Left colon (tissue), 2 donors: ENCODE measurements at places on chromosomes 1 and 21. TPM values are rescaled to one million over a fixed set of nuclear protein-coding genes. Genes with fewer than 3 reads are reported as not detected.

Gene TFF3
- 3,156 TPM for total RNA-seq

Gene HFM1
- 0.47 TPM for total RNA-seq

Gene GJA8
- total RNA-seq, result not detected

Gene ZNF593OS
- not detected for total RNA-seq

Gene PDZK1
- 22.6 TPM for total RNA-seq

Gene BRDT
- total RNA-seq, result not detected

Gene NTNG1
- 1.2 TPM for total RNA-seq

Gene CHIA
- total RNA-seq, result not detected

Gene SLAMF7
- total RNA-seq, result 12.9 TPM

Gene TCHH
- 0.06 TPM for total RNA-seq

Gene CA6
- not detected for total RNA-seq

- DNase-seq, result no peak
Measured at GRCh38 chr1:13492711-13493110, 21.1 kb downstream of the LRRC38 start.

GRCh38 chr1:50620680-50621329 lies 197.6 kb upstream of the DMRTA2 start:
- peak; percentile 31 for DNase-seq

- peak; percentile 74 for DNase-seq
Measured at GRCh38 chr1:39575191-39576015, 1.2 kb downstream of the PABPC4 start.

- no peak for DNase-seq
Measured at GRCh38 chr1:194495434-194495833, 1309.0 kb upstream of the B3GALT2 start.

DNA sequence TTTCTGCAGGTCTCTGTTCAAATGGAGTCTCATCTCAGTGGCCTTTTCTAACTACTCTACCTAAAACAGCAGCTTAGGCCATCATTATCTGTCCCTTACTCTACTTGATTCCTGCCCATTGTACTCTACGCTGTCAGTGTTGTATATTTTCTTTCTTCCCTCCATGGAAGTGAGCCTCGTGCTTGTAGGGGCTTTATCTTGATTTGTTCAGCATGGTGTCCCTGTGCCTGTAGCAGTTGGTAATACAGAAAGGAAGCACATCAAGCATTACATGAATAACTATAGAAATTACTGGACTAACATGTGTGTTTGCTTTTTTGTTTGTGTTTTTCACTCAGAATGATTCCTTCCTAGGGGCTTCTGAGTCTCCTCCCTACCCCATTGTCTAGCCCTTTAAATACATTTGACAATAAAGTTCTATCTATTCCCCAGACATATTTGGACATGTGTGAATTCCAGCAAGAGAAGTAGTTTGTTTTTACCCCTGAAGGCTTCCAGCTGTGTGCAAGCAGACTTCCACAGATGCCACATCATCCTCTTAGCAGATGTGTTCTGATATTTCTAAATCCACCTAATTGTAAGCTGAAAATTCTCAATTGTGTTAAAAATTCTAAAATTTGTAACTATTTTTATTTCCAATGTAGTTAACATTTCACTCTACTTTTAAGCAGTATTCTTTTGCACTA lies 40.3 kb downstream of the PRMT2 start:
- DNase-seq, result no peak

GRCh38 chr1:197768014-197768805 lies 7.1 kb downstream of the DENND1B start:
- no peak for DNase-seq

GRCh38 chr1:44029260-44029910 lies 1.9 kb downstream of the SLC6A9 start:
- DNase-seq, result peak; percentile 34

- no peak for DNase-seq
Measured at GRCh38 chr21:26130249-26130881, 40.2 kb downstream of the APP start.

- DNase-seq, result no peak
Measured at GRCh38 chr1:21674957-21675356, 5.8 kb upstream of the RAP1GAP start.

DNA sequence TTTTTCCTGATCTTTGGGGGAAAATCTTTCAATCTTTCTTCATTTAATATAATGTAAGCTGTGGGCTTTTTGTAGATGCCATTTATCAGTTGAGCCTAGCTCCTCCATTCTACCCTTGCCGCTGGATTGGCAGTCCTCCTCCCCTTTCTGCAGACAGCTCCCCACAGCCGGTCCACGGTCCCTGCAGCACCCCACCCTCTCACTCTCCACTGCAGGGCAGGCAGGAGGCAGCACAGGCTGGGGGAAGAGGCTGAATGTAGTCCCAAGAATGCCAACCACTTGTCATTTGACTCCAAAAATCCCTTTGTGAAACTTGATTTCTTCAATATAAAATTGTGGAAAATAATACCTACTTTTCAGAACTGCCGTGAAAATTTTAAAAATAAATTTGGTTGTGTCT lies 96.7 kb downstream of the SYT2 start:
- no peak for DNase-seq

GRCh38 chr1:30232288-30232899 lies 491.0 kb downstream of the MATN1 start:
- DNase-seq, result peak; percentile 7

DNA sequence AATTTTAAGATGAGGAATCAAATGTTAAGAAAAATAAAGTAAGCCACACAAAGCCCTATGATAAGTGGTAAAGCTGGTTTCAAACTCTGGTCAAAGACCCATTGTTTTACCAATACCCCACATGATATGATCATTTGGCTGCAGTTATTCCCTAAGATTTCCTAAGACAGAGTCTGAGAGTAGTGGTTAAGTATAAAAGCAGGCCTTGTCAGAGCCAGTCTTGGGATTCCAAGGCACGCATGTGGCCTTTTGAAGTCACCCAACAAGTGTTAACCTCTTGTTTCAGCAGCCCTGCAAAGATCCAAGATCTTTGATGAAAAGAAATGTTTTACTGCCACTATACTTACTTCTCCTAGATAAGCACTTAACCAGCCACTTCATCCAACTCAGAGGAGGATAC lies 159.2 kb downstream of the SIPA1L2 start:
- no peak for DNase-seq

DNA sequence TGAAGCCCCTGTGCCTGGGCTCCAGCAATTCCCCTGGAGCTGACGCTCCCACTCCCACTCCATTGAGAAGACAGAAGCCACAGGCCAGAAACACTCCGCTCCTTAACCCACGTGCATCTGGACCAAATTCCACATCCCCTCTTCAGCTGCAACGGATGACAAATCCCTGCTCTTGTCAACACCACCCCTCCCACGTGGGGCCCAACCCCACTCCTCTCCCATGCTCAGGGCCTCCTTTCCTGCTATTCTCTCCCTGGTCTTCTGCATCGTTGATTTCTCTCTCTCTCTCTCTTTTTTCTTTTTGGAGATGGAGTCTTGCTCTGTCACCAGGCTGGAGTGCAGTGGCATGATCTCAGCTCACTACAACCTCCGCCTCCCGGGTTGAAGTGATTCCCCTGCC lies 18.3 kb downstream of the CA6 start:
- DNase-seq, result no peak
